ENCODE measurements at places on chromosomes 1 and 21. TPM values are rescaled to one million over a fixed set of nuclear protein-coding genes. Genes with fewer than 3 reads are reported as not detected.
A peak's percentile ranks its signal among the peaks of the same experiment; 100 is the strongest.

DNA sequence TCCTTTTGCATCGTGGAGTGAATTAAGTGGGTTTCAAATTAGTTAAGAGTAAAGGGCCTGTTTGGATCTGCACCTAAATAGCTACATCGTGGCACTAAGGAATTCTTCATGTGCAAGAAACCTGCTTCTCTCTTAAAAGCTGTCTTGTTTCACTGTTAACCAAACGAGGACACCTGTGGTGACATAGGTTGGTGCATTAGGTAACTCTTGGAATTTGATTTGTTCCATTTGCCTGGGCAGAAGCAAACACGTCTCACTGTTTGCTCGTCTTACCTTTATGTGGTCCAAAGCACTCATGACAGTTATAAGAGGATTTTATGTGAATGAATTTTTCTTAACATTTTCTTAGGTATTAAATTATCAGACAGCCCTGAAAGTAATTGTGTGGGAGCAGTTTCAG, 60.9 kb downstream of the PRDM2 start:
- no peak for DNase-seq
- H3K4me1 ChIP-seq: no peaks in the 10 kb centered on the region
- H3K4me3 ChIP-seq: no peak overlapping the region
- peak overlapping the region; percentile 78 for H3K27ac ChIP-seq
- no peaks in the 10 kb centered on the region for H3K36me3 ChIP-seq

DNA sequence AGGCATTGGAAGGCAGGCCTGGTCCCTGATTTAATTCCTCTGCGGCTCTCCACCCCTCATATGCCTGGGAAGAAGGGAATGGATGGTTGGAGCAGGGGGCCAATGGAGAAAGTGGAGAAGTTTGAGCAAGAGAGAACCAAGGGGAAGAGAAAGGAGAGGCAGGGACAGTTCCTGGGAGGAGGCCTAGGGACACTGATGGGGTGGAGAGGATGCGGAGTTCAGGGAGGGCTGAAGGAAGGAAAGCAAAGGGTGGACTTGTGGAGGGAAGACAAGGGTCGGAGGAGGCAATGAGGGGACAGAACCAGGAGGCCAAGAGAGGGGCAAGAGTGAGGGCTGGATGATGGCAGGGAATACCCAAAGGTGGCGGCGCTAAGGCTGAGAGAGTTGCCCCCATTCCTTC, 7.1 kb downstream of the ZBTB7B start:
- no peaks in the 10 kb centered on the region for H3K36me3 ChIP-seq
- peaks cover 47% of the 10 kb centered on the region for H3K4me1 ChIP-seq
- H3K27me3 ChIP-seq: no peaks in the 10 kb centered on the region
- H3K4me3 ChIP-seq: peak overlapping the region; percentile 73
- no peak for DNase-seq
- H3K27ac ChIP-seq: peak overlapping the region; percentile 99

DNA sequence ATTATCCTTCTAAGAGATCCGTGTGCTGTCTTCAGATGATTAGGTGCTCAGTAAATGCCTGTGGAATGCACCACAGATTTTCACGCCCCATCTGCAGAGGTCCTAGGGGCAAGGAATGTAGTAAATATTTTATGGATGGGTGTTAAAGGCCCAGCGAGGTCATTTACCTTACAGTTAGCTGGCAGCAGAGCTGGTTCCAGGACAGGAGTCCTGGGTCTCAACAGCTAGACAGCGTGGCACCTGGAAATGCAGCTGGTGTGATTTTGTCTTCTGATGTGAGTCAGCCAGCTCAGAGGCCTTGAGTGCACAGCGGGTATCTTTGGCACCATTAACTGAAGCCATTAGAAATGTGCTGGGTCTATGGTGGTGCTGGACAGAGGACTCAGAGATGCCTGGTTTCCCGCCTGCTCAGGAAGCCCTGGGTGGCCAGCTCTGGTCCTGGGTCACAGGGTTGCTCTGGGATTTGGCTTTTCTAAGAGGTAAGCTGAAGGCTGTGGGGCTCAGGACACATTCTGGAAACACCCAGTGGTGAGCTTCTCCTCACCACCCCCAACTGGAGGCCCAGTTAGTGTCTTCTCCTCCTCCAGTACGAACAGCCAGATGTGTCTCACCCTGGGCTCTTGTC, 65.5 kb downstream of the DDX20 start:
- H3K36me3 ChIP-seq: no peaks in the 10 kb centered on the region
- no peak overlapping the region for H3K4me3 ChIP-seq
- H3K27me3 ChIP-seq: no peaks in the 10 kb centered on the region
- DNase-seq: no peak
- H3K27ac ChIP-seq: no peak overlapping the region

- no peak for DNase-seq
- H3K4me1 ChIP-seq: no peaks in the 10 kb centered on the region
- no peaks in the 10 kb centered on the region for H3K36me3 ChIP-seq
- H3K27me3 ChIP-seq: no peaks in the 10 kb centered on the region
Measured at GRCh38 chr1:118100686-118101514, 84.1 kb downstream of the SPAG17 start.

- H3K4me1 ChIP-seq: no peaks in the 10 kb centered on the region
- no peak overlapping the region for H3K4me3 ChIP-seq
- H3K27ac ChIP-seq: no peak overlapping the region
- H3K36me3 ChIP-seq: no peaks in the 10 kb centered on the region
- no peak for DNase-seq
- H3K27me3 ChIP-seq: no peaks in the 10 kb centered on the region
Measured at GRCh38 chr1:154863315-154864174, 6.5 kb downstream of the KCNN3 start.

- H3K4me3 ChIP-seq: no peak overlapping the region
- no peak overlapping the region for H3K27ac ChIP-seq
- no peaks in the 10 kb centered on the region for H3K27me3 ChIP-seq
- H3K4me1 ChIP-seq: peaks cover 5% of the 10 kb centered on the region
Measured at GRCh38 chr1:28266920-28267322, 7.6 kb downstream of the SESN2 start.

GRCh38 chr1:234994436-234995295, 134.0 kb downstream of the TOMM20 start:
- no peak overlapping the region for H3K4me3 ChIP-seq
- DNase-seq: no peak
- H3K27ac ChIP-seq: no peak overlapping the region
- H3K27me3 ChIP-seq: no peaks in the 10 kb centered on the region
- peaks cover 7% of the 10 kb centered on the region for H3K4me1 ChIP-seq

DNA sequence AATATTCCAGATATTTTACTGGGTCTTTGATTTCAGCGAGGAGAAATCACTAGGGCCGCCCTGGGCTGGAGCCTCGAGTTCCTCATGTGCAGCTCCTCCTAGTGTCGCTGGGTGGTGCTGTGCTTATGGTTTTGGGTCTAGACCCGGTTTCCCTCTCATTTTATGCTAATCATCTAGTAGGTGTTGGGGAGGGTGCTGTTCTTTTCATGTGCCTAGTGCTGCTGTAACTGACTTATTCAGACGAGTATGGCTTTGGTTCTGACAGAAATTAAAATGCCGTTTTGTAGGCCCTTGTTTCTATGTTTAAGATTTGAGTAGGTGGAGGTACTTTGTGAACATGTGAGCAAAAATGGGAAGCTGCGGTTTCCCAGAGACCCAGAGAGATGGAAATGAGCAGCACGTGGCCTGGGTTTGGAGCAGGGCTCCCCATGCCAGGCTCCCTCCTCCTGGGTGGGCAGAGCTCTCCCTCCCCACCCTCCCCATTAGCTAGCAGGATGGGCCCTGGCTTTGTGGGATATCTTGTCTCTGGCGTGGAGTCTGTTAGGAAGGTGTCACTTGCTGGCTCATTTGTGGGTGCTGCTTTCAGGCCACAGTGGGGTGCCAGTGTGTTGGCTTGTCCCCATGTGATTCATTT, 74.0 kb upstream of the GPR88 start:
- no peak overlapping the region for H3K4me3 ChIP-seq
- no peak for DNase-seq
- no peak overlapping the region for H3K27ac ChIP-seq

- no peak overlapping the region for H3K4me3 ChIP-seq
- no peaks in the 10 kb centered on the region for H3K27me3 ChIP-seq
- no peak overlapping the region for H3K27ac ChIP-seq
- no peaks in the 10 kb centered on the region for H3K36me3 ChIP-seq
- DNase-seq: peak; percentile 50
Measured at GRCh38 chr21:45846373-45847160, 135.0 kb upstream of the COL6A1 start.

GRCh38 chr1:56050911-56051310, 528.5 kb downstream of the PLPP3 start:
- H3K36me3 ChIP-seq: no peaks in the 10 kb centered on the region
- no peaks in the 10 kb centered on the region for H3K27me3 ChIP-seq
- no peak overlapping the region for H3K27ac ChIP-seq
- no peak for DNase-seq
- H3K4me3 ChIP-seq: no peak overlapping the region
- H3K4me1 ChIP-seq: no peaks in the 10 kb centered on the region

GRCh38 chr1:240800291-240800690, 188.3 kb upstream of the GREM2 start:
- H3K4me3 ChIP-seq: no peak overlapping the region
- DNase-seq: no peak
- H3K4me1 ChIP-seq: no peaks in the 10 kb centered on the region
- H3K27ac ChIP-seq: no peak overlapping the region
- no peaks in the 10 kb centered on the region for H3K27me3 ChIP-seq
- no peaks in the 10 kb centered on the region for H3K36me3 ChIP-seq

DNA sequence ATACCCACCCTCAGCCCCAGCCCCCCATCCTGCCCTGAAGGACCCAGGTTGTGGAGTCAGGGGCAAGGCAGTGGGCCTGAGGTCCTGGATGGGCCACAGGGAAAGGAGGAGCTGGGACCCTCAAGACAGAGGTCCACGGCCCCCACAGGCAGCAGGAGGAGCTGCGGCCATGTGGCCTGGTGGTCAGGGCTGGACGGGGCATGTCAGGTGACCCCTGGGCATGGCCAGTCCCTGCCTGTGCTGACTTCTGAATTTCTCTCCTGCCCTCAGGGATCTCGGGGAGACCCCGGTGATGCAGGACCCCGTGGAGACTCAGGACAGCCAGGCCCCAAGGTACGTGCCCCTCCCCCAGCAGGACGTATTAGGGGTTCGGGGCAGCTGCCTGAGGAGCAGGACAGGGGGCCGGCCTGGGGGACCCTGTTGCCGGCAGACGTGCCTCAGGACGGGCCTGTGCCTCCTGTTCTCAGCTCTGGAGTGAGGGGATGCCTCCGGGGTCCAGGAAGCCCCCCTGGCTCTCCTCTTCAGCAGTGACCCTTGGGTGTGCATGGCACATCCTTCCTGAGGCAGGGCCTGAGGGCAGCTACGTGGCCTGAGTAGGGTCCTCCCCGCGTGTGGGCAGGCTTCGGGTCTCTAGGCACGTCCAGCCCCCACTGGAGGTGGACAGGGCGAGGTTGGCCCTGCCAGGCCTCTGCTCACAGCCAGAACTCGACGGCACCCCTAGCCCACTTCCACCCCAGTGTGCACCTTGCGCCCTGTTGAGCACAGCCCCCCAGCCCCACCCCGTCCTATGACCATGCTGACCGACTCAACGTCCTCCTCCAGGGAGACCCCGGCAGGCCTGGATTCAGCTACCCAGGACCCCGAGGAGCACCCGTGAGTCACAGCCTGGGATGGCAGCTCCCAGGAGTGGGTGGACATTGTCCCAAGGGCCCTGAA, 23.6 kb downstream of the COL6A2 start:
- no peak overlapping the region for H3K27ac ChIP-seq
- H3K36me3 ChIP-seq: no peaks in the 10 kb centered on the region
- H3K4me1 ChIP-seq: no peaks in the 10 kb centered on the region
- peak; percentile 47 for DNase-seq

DNA sequence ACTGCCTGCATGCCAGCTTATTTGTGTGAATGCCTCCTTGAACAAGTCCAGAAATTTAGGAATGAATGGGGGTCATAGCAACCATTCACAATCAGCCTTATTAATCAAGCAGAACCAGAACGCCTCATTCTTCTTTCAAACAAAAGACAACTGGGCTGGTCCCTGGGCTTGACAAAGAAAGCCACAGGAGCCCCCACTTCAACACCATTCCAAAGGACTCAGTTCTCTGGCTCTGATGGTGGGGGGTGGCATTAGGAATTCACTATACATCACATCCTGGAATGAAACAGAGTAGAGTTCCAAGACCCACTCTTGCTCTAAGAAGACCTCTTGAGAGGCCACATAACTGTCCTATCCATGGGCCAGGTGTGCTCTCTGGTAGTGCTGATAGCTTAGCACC, 186.6 kb upstream of the ST6GALNAC5 start:
- H3K27ac ChIP-seq: no peak overlapping the region
- no peak overlapping the region for H3K4me3 ChIP-seq
- no peaks in the 10 kb centered on the region for H3K36me3 ChIP-seq
- H3K27me3 ChIP-seq: no peaks in the 10 kb centered on the region
- DNase-seq: no peak

GRCh38 chr1:70284366-70284765, 63.2 kb downstream of the SRSF11 start:
- no peaks in the 10 kb centered on the region for H3K36me3 ChIP-seq
- H3K4me3 ChIP-seq: no peak overlapping the region
- H3K27ac ChIP-seq: no peak overlapping the region
- no peaks in the 10 kb centered on the region for H3K4me1 ChIP-seq

GRCh38 chr1:207913951-207914350, 3.0 kb upstream of the CD34 start:
- H3K27me3 ChIP-seq: peaks cover 5% of the 10 kb centered on the region
- H3K4me3 ChIP-seq: no peak overlapping the region
- no peaks in the 10 kb centered on the region for H3K4me1 ChIP-seq
- no peak overlapping the region for H3K27ac ChIP-seq
- DNase-seq: no peak

DNA sequence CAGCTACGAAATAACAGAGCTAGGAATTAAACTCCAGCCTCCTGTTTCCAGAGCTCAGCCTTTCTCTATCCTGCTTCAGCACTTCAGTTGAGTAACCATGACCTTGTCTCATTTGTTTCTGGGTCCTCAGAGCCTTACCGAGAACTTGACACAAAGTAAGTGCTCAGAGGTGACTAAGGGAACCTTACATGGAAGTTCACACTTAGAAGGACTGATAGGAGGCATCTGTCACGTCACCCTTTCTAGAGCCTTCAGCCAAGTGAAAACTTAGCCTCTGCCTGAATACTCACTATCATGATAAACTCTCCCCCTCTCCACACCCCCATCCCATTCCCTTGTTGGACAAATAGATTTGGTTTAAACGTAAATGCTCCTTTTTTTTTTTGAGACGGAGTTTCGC, 9.8 kb upstream of the LUZP1 start:
- no peaks in the 10 kb centered on the region for H3K36me3 ChIP-seq
- H3K27me3 ChIP-seq: no peaks in the 10 kb centered on the region
- peak overlapping the region; percentile 73 for H3K27ac ChIP-seq
- no peak overlapping the region for H3K4me3 ChIP-seq
- DNase-seq: no peak
- no peaks in the 10 kb centered on the region for H3K4me1 ChIP-seq

- no peaks in the 10 kb centered on the region for H3K36me3 ChIP-seq
- no peaks in the 10 kb centered on the region for H3K4me1 ChIP-seq
- H3K4me3 ChIP-seq: no peak overlapping the region
- H3K27me3 ChIP-seq: no peaks in the 10 kb centered on the region
- no peak overlapping the region for H3K27ac ChIP-seq
- no peak for DNase-seq
Measured at GRCh38 chr1:42010381-42010780, 91.7 kb upstream of the HIVEP3 start.

INKA2 gene
- total RNA-seq: 4.6 TPM

CRYBG2 gene
- not detected for total RNA-seq

EPHA8 gene
- total RNA-seq: not detected

APP gene
- total RNA-seq: 270 TPM

All from breast epithelium (tissue), 4 donors.